Stimulated activated CD8-positive, alpha-beta memory T cell treated with anti-CD3 and anti-CD28 coated beads, Interleukin-4, amount 100 ng/mL, for 1 hour (primary cell): ENCODE measurements at places on chromosomes 12 and 14.
A peak's percentile ranks its signal among the peaks of the same experiment; 100 is the strongest.

GRCh38 chr14:90827919-90828610 lies 11.8 kb upstream of the TTC7B start:
- DNase-seq, result peak; percentile 81

DNA sequence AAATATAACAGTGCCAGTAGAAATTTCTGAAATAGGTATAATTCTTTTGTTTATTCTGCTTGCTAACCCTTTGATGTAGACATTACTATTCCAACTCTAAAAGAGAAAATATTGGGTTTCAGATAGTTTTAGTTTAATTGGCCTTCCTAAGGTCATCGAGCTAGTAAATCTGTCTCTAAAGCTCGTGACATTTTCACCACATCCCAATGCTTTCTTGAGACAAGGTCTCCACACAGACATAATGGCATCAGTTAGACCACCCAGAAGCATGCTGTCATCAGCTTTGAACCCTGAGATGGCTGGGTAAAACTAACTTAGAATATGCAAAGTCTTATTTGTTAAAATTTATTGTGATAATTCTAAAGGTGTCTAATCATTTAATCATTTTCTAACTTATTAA lies 52.0 kb downstream of the PIK3C2G start:
- DNase-seq, result no peak

- no peak for DNase-seq
These were observed 1.9 kb upstream of the SP7 start for GRCh38 chr12:53338017-53338416.

GRCh38 chr14:94284221-94284620 lies 8.8 kb downstream of the SERPINA10 start:
- DNase-seq, result no peak

- DNase-seq, result no peak
These were observed 89.3 kb downstream of the OSBPL8 start for GRCh38 chr12:76470028-76470939.

GRCh38 chr14:96568621-96569020 lies 66.4 kb downstream of the PAPOLA start:
- no peak for DNase-seq

- DNase-seq, result no peak
These were observed 16.9 kb upstream of the PNMA1 start for GRCh38 chr14:73731111-73731510.

DNA sequence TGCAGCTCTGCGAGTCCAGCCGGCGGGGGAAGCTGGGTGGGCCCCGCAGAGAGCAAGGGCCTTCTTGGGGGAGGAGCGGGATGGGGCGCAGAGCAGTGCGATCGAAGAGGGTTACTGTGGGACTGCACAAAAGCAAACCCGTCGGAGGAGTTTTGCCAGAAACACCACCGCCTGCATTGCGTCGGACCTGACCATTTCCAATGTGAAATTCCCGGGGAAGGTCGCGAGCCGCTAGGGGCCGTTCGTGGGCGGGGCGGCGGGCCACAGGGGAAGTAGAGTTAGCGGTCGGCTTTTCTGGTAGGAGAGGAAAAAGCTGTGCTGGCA lies 333 bp upstream of the KCNA1 start:
- DNase-seq, result no peak

GRCh38 chr12:98408681-98409080 lies 106.7 kb upstream of the TMPO start:
- no peak for DNase-seq

- no peak for DNase-seq
These were observed 36.8 kb downstream of the FGD4 start for GRCh38 chr12:32435921-32436705.

DNA sequence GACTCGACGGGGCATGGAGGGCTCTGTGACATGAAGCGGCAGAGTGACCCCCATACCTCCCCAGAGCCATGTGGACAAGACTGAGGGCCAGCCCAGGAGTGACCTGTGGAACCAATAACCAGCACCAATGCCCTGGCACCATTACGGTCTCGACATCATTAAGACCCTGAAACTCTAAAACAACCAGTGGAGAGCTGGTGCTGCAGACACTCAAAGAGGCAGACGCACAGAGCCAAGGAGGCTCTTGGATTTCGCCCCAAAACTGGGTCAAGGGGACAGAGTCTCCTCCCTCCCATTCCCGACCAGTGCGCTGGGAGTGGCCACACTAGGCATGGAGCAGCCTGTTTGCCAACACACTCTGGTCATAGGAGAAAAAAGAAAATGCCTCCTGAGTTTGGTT lies 41.6 kb upstream of the VASH1 start:
- DNase-seq, result no peak

GRCh38 chr12:109466821-109467220 lies 10.3 kb downstream of the KCTD10 start:
- DNase-seq, result no peak
